ENCODE measurements at places on chromosomes 12 and 14. TPM values are rescaled to one million over a fixed set of nuclear protein-coding genes. Genes with fewer than 3 reads are reported as not detected.

- no peak for DNase-seq
Measured at GRCh38 chr12:108119974-108120862, 8.9 kb upstream of the WSCD2 start.

DNA sequence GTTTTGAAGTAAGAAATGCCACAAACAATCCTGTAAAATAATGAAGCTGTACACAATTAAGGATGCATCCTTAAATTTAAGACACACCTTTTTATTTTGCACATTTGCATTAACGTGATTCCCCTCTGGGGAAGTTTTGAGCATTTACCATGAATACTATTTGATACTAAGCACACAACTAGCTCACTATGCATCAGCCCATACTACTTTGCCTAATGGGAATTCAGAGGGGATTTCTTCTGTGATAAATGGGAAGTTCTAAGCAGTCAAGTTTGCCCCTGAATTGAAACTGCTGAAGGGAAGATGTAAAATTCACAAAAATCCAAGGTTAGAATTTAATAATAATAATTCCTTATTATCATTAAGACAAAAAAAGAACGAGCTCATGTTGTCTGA lies 27.4 kb downstream of the SINHCAF start:
- DNase-seq: no peak

Gene ADGRD1
- polyA plus RNA-seq: not detected

GRCh38 chr12:25959071-25959961 lies 834 bp downstream of the RASSF8 start:
- DNase-seq: no peak

Gene HRK
- not detected for polyA plus RNA-seq

DNA sequence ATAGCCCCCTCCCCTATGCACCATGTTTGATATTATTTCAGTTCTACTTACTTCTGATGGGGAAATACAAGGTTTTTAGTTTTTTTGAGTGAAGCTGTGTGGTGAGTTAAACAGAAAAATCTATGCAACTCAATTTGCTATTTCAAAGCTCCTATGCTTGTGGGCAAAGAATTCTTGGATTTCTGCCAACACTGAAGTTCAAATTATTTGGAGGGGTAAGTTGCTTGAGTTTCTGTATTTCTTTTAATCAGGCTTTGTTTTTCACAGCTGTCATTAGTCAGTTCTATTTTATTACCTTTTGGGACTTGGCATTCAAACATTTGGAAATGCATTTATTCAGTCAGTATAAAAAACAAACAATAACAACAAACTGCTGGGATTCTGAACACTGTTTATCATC lies 407.5 kb upstream of the MGAT4C start:
- no peak for DNase-seq

- DNase-seq: no peak
Measured at GRCh38 chr12:449203-449602, 10.5 kb upstream of the B4GALNT3 start.
